CD8-positive, alpha-beta memory T cell (primary cell): ENCODE measurements at places on chromosomes 4 and X.

- no peak for DNase-seq
Observed at GRCh38 chr4:5839751-5840674, 52.9 kb downstream of the CRMP1 start.

DNA sequence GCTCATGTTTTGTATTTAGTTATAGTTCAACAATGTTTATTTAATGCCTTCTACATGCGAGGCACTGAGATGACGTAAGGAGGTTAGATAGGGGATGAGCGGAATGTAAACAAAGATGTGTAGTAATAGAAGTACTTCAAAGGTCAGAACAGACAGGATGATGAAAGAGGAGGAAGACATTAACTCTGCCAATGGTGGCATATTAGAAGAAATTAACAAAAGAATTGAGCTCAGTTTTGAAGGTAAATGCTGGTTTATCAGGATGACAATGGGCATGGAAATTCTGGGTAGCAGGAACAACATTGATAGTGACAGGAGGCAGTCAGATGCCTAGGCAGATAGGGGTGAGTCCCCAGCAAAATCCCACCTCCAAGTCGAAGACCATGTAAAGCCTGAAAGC lies 62.3 kb upstream of the PGRMC2 start:
- DNase-seq = no peak

DNA sequence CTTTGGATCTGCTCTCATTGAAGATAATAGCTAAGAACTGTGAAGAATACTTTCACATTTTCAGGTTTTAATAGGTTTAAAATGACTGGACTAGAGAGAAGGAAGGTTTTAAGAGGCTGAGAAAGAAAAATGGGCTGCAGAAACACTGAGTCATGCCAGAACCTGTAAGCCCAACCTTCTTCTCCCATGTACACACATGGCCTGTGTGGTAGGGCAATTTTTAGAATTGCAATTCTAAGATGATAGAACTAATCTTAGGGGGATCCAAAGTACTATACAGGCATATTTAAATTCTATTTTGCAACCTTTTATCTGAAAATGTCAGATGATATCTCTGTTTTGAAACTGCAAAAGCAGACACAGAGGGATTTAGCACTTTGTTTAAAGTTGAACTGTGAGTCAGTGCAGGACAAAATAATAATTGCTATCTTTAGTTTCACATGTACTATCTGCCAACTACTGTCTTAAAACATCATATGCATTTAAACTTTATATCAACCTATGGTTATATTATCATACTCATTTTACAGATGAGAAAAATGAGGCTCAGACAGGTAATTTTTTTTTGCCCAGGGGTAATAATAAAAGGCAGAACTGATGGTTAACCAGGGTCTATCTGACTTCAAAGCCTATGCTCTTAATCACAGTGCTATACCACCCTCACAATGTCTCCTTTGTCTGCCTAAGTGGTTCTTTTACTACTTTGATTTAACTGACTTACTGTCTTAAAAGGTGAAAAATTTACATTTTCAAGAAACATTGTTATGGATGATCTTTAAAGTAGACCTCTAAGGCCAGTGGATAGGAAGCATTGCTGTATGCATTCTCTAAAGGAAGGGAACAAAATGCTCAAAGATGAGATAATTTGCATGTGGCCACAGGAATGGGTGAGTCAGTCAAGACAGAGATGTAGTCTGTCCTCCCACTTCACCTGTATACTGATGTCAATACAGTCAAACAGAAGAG lies 4.3 kb downstream of the TMPRSS11E start:
- no peak for DNase-seq

DNA sequence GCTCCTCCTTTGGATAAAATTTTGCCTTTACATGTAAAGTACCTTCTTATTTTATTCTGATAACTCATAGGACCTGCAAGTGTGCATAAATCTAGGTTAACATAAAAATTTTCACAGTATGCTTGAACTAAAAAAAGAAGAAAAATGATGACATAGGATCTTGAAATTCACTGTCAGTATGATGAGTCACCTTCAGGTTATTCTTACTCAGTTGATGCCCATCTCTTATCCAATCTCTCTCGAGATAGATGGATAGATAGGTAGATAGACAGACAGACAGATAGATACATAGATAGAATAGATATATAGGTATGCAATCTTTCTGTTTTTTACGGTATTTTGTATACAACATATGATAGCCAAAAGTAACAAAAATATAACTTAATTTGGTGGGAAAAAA lies 485.5 kb downstream of the NAF1 start:
- DNase-seq = no peak

DNA sequence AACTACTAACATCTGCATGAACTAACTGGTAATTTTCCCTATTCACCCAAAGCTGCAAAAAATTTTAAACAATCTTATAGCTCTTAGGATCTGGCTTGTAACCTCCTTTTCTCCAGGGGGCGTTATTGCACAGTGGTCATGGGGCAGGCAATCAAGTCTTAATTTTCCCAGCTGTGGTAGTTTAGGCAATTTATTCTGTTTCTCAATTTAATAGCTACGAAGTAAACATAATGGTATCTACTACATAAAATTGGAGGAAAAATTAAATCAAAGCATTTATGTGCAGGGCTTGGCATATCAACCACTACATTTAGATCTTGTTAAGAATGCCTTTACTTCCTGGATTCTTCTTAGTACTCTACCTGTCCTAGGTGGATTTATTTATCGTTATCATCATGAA lies 137.4 kb upstream of the GUCY1A1 start:
- no peak for DNase-seq

GRCh38 chr4:17670423-17670822 lies 56.0 kb downstream of the MED28 start:
- no peak for DNase-seq

DNA sequence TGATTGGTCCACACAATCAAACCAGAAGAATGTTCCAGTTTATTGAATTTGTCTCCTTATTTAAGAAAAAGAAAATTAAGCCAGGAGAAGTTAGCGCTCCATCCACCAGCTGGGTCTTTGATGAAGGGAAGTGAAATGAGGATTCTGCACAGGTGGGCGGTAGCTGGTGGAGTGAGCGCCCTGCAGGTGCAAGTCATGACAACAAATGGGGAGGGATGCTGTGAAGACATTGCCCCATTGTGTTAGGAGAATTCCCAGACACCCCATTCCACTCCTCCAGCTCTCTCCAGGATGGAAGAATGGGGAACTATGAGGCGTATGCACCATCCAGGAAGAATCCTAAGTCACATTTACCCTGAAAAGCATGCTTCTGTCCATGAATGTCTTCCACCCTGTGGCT lies 22.9 kb downstream of the PLRG1 start:
- no peak for DNase-seq
